Fibroblast of the aortic adventitia (primary cell): ENCODE measurements at places on chromosomes 1 and 21. TPM values are rescaled to one million over a fixed set of nuclear protein-coding genes. Genes with fewer than 3 reads are reported as not detected.

Gene CRB1
- total RNA-seq: 0.08 and 0.09 TPM in 2 replicates

Gene HPDL
- 1.1 and 1.4 TPM in 2 replicates for total RNA-seq

Gene USP25
- 37.3 and 48.1 TPM in 2 replicates for total RNA-seq

Gene F5
- total RNA-seq: 0.16 TPM in 1 of 2 replicates, not detected in the other

Gene ZSWIM5
- total RNA-seq: 0.49 and 4.7 TPM in 2 replicates

Gene AADACL4
- not detected in 2 replicates for total RNA-seq

Gene THEM5
- not detected in 2 replicates for total RNA-seq

Gene MANEAL
- total RNA-seq: 0.65 and 0.99 TPM in 2 replicates

Gene GSTM5
- 6.1 and 13.0 TPM in 2 replicates for total RNA-seq

Gene XCL2
- not detected in 2 replicates for total RNA-seq

Gene TMEM9
- 24.0 and 35.1 TPM in 2 replicates for total RNA-seq

Gene IFNAR1
- 24.0 and 39.3 TPM in 2 replicates for total RNA-seq

Gene UBE2U
- not detected in 2 replicates for total RNA-seq

Gene FRRS1
- 17.1 and 24.7 TPM in 2 replicates for total RNA-seq

Gene OR2L13
- total RNA-seq: not detected in 2 replicates

Gene MYOG
- not detected in 2 replicates for total RNA-seq

Gene PWP2
- total RNA-seq: 0.98 and 4.0 TPM in 2 replicates

Gene FMO1
- 0.18 and 7.8 TPM in 2 replicates for total RNA-seq

Gene SESN2
- total RNA-seq: 33.2 and 47.4 TPM in 2 replicates

Gene C1orf87
- not detected in 2 replicates for total RNA-seq

Gene CLEC20A
- total RNA-seq: not detected in 2 replicates

Gene RHD
- not detected in 2 replicates for total RNA-seq

Gene TEDDM1
- total RNA-seq: not detected in 2 replicates

Gene MTFR1L
- 44.6 and 164 TPM in 2 replicates for total RNA-seq

Gene MIXL1
- not detected in 2 replicates for total RNA-seq

Gene SEC16B
- 1.6 and 4.8 TPM in 2 replicates for total RNA-seq

Gene OR2T35
- total RNA-seq: not detected in 2 replicates

Gene PHLDA3
- 68.6 and 164 TPM in 2 replicates for total RNA-seq

Gene HUNK
- 0.45 and 4.3 TPM in 2 replicates for total RNA-seq

Gene RXFP4
- total RNA-seq: 0.09 TPM in 1 of 2 replicates, not detected in the other

Gene ADORA3
- not detected in 2 replicates for total RNA-seq

Gene TBX15
- total RNA-seq: 0.33 and 0.63 TPM in 2 replicates

Gene TTC34
- total RNA-seq: 0.27 and 0.41 TPM in 2 replicates

Gene PITHD1
- 43.8 and 50.0 TPM in 2 replicates for total RNA-seq

Gene AMY1A
- total RNA-seq: not detected in 2 replicates

Gene ANXA9
- total RNA-seq: 0.09 and 0.49 TPM in 2 replicates

Gene OPRD1
- not detected in 2 replicates for total RNA-seq

Gene PSMG1
- 13.3 and 91.1 TPM in 2 replicates for total RNA-seq

Gene CFHR4
- total RNA-seq: under 0.01 TPM in 1 of 2 replicates, not detected in the other

Gene ALPL
- 1.1 and 16.3 TPM in 2 replicates for total RNA-seq

Gene FAF1
- total RNA-seq: 93.8 and 100 TPM in 2 replicates

Gene MATN1
- total RNA-seq: 0.18 and 0.25 TPM in 2 replicates
